ENCODE measurements at places on chromosomes 2 and 18.

GRCh38 chr2:113324684-113325160 is 46.0 kb upstream of the PAX8 start:
- peak; percentile 32 for DNase-seq

- peak; percentile 4 for DNase-seq
Measured at GRCh38 chr2:234025466-234025865, 25.0 kb upstream of the SPP2 start.

DNA sequence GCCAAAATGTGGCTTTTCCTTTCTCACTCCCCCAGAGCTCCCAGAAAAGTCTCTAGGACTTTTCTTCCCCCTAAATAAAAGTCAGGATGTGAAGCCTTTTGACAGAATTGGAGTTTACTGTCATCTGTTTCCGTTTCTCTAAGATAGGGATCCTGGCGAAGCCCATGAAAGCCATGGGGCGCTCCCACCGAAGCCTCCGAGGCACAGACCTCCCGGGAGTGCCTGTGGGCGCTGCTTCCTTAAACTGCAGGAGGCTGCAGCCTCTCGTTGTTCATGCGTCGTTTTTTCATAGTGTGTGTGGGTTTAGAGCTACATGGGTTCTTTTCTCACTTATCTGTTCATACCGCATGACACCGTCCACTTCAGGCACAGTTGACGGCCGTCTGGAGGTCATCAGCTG is 56.8 kb downstream of the ASAP2 start:
- DNase-seq, result peak; percentile 77

DNA sequence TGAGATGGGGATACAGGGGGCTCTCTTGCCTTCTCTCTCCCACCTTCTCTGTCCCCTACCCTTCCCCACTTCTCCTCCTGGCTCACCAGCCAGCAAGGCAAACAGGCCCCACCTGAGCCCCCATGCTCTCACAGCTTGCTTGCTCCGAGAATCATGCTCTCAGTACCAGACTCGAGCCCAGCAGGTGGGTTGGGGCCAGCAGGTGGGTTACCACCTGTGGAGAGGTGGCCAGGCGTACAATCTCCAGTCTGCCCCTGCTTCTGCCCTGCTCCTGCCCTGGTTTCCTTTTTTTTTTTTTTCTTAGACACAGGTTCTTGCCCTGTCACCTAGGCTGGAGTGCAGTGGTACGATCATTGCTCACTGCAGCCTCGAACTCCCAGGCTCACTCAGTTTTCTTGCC is 214.5 kb downstream of the SH3RF3 start:
- no peak for DNase-seq

DNA sequence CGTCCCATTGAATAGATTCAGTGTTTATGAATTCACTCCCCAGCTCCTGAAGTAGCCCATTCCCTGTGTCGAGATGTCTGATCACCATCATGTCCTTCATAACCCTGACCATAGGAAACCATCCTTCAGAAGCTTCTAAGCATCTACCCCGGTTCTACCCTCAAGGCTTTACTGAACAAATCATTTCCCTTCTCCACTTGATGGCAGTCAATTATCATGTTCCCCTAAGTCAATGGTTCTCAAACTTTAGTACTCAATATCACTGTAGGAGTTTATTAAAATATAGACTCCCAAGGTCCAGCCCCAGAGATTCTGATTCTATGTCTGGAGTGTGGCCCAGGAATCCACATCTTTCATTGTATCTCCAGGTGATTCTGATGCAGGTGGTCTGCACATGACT is 228.4 kb upstream of the SP5 start:
- no peak for DNase-seq

- DNase-seq, result no peak
Measured at GRCh38 chr2:174686430-174686829, 77.8 kb downstream of the CHRNA1 start.

GRCh38 chr2:224127871-224128501 is 88.9 kb upstream of the SERPINE2 start:
- no peak for DNase-seq

- no peak for DNase-seq
Measured at GRCh38 chr2:7033136-7033960, 116.1 kb downstream of the RNF144A start.

GRCh38 chr2:107412981-107413380 is 413.7 kb upstream of the RGPD4 start:
- DNase-seq, result no peak

DNA sequence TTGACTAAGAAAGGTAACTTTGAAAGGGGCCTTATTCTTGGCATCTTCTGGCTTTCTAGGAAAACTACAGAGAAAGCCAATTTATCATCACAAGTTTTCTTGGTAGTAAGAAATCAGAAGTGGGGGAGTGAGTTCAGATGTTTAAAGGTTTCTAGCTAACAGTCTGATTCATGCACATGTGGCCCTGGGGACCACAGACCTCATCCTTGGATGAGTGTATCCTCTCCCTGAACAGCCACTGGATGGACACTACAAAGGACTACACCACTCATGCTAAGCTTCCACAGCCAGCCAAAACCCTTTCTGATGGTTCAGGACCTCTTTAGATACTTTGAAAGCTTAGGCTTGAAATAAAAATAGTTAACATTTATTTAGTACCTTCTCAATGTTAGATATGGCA is 218.3 kb upstream of the STK17B start:
- no peak for DNase-seq

- peak; percentile 72 for DNase-seq
Measured at GRCh38 chr18:6521803-6522418, 107.2 kb upstream of the L3MBTL4 start.

- no peak for DNase-seq
Measured at GRCh38 chr18:49632588-49632987, 70.7 kb downstream of the LIPG start.

DNA sequence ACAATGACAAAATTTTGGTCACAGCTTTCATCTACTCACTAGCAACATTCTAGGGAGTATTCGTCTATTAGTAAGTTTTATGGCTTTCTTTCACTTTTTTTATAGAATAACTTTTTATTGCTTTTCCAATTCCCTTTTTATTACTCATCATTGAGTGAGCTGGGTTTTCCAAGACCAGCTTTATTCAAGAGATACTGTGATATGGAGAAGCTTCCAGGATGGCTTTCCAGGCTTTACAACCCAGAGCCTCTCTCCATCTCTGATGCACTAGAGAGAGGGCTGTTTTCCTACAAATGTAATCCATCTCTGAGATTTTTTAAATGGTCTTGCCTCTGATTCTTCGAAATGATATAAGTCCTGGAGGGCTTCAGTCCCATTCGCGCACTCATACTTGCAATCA is 118.3 kb downstream of the LDLRAD4 start:
- no peak for DNase-seq

DNA sequence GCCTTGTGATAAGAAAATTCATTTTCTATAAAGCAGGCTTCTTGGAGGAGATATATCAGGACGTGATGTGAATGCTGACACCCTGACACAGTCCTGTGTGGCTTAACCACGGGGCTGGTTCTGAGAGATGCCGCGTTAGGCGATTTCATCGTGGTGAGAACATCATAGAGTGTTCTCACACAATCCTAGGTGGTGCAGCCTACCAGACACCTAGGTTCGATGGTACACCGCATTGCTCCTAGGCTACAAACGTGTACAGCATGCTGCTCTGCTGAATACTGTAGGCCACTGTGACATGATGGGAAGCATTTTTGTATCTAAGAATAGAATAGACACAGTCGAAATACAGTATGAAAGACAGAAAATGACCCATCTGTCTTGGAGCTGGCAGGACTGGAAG is 82.5 kb downstream of the TNFRSF11A start:
- DNase-seq, result no peak

- DNase-seq, result no peak
Measured at GRCh38 chr18:56188529-56189275, 449.7 kb downstream of the TXNL1 start.

DNA sequence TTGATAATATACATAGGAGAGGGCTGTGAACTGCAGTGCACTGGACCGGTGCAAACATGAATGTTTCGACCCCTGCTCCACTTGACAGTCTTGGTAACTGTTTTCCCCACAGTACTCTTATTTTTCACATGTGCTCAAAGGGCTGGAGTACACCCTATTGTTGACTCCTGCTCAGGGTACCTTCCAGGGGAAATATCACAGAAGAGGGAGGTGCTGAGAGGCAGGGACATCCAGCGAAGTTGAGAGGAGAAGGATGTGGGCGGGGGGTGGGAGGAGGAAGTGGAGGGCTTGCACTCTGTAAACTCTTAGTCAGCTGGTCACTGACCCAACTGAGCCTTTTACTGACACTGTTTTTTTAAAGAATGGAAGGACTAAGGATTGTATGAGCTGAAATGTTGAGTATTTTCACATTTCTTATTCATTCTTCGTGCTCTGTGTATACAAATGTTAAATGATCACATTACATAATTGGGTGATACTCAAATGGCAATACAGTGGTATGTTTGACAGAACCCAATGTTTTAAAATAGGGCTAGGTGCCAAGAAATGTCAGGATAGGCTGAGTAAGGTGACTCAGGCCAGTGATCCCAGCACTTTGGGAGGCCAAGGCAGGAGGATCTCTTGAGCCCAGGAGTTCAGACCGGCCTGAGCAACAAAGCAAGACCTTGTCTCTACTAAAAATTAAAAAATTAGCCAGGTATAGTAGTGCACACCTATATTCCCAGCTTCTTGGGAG is 10.0 kb downstream of the INPP4A start:
- DNase-seq, result peak; percentile 70

DNA sequence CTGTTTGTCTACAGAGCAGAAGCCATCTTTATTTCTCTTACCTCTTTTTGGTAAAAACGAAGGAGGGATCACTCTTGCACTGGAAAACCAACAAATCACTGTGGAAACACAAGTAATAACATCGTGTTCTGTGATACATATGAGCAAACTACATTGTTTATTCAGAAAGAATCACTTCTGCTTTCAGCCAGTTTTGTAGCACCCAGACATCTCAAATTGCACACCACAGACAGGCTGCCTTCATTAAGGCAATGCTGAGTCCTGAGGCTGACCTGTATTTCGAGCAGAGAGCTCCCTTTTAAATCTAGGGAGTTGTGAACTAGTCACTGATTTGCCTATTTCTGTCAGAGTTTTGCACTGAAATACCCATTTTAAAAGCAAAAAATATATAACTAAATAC is 1003.2 kb upstream of the FAM98A start:
- no peak for DNase-seq

- DNase-seq, result no peak
Measured at GRCh38 chr2:31476511-31477180, 62.1 kb upstream of the XDH start.

DNA sequence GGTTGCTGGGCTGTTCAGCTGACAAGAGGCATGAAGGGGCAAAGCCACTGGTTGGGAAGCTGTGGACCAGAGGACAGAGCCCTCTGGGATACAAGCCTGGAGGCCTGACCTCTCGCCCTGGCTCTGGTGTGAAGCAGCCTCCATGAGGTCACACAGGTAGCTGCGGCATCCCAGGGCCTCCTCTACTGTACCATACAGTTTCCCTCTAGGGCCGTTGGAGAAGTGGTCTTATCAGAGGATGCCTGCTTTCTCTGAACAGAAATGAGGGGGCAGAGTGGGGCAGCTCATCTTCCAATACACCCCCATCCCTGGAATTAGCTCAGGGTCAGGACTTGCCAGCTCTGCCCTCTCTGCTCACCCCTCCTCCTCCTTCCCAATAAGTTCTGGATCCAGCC is 135.1 kb upstream of the SMAD2 start:
- no peak for DNase-seq

DNA sequence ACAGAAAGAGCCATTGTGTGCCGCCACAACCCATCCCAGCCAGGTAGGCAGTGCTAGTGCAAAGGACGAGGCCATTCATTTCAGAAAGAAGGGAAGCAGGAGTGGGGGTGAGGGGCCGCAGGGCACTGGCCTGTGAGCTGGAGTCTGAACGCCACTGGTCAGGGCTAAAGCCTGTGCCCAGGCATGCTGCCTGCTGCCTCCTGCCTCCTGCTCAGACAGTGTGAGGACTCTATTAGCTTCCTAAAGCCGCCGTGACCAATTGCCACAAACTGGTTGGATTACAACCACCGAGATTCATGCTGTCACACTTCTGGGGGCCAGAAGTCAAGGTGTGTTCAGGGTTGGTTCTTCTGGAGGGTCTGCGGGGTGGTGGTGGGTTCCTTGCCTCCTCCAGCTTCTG is 21.2 kb downstream of the ACKR3 start:
- no peak for DNase-seq

GRCh38 chr2:186533717-186534116 is 47.7 kb downstream of the ZC3H15 start:
- DNase-seq, result no peak

GRCh38 chr2:152097801-152098495 is 896 bp downstream of the CACNB4 start:
- DNase-seq, result peak; percentile 17

- DNase-seq, result peak; percentile 69
Measured at GRCh38 chr18:3655254-3656050, 205.5 kb downstream of the TGIF1 start.

- no peak for DNase-seq
Measured at GRCh38 chr2:98568161-98568956, 40.0 kb downstream of the COA5 start.

- no peak for DNase-seq
Measured at GRCh38 chr2:88959480-88960204, 268.2 kb downstream of the RPIA start.

GRCh38 chr2:200470230-200470629 is 39.6 kb downstream of the KCTD18 start:
- no peak for DNase-seq

GRCh38 chr2:188382107-188382506 is 90.4 kb downstream of the GULP1 start:
- DNase-seq, result no peak

DNA sequence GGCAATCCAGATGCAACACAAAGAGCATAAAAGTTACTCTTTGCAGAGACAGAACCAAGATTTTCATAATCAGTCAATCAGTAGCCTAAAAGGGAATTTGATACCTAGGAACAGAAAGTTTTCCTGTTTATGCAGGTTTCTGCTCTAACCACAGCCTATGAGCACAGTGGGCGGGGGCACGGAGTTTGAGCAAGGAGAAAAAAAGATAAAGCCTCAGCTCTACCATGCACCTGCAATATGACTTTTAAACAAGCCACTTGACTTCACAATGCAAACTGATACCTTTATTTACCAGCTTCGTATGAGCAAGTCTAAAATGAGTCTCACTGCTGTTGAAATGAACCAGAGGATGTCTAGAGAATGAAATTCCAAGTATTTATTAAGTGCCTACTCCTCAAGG is 5.6 kb upstream of the LRATD1 start:
- DNase-seq, result no peak

DNA sequence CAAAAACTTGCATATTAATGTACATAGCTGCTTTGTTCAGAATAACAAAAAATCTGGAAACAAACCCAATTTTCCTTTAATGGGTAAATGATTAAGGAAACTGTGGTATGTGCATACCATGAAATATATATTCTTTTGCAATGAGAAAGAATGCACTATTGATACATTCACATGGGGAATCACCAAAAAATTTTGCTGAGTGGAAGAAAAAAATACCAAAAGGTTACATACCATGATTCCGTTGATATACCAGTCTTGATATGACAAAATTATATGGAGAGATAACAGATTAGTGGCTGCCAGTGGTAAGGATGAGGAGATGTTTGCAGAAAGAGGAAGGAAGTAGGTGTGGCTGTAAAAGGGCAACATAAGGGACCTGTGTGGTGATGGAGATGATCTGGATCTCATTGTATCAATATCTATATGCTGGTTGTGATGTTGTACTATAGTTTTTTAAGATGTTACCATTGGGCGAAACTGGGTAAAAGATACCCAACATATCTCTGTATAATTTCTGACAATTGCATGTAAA is 54.6 kb upstream of the BCL2L11 start:
- no peak for DNase-seq

- DNase-seq, result no peak
Measured at GRCh38 chr2:221555494-221555846, 16.6 kb downstream of the EPHA4 start.

- DNase-seq, result no peak
Measured at GRCh38 chr2:3211256-3212060, 166.2 kb downstream of the EIPR1 start.

- DNase-seq, result no peak
Measured at GRCh38 chr18:49273241-49273880, 187.1 kb downstream of the DYM start.
